ENCODE measurements at places on chromosomes 6 and 20.

- DNase-seq = no peak
These were observed 3.6 kb downstream of the PARD6B start for GRCh38 chr20:50734730-50735679.

DNA sequence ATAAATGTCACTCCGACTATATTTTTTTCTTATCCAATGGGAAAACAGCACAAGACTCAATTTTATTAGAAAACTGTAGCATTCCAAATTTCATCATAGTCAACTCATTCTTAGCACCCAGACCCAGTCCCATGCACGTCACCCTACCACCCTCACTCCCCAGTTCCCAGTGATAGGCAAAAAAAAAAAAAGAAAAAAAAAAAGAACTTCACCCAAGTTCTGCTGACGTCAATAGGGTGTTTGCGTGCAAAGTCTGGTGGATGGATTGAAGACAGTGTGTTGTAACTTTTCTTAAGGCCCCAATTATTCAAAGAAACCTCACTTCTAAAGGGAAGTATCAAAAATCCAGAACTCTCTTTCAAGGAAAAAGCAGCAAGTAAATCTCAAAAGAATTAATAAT lies 213.9 kb upstream of the PRDM1 start:
- no peak for DNase-seq

DNA sequence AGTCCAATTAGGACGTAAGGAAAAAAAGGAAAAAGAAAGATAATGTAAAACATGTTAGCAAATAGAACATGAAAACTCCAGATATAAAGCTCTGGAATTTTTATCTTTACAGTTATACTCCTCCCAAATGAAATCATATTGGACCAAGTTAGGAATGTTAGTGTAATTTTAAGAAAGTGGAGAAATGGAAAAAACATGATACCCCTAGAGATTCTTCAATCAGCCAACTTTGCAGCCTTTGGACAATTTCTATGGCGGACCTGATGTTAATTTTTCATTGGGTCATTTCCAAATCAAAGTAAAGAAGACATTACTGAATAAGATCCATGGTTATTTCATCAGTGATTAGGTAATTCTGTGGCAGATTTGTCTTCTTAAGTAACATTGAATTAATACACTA lies 748.7 kb downstream of the RFPL4B start:
- no peak for DNase-seq

DNA sequence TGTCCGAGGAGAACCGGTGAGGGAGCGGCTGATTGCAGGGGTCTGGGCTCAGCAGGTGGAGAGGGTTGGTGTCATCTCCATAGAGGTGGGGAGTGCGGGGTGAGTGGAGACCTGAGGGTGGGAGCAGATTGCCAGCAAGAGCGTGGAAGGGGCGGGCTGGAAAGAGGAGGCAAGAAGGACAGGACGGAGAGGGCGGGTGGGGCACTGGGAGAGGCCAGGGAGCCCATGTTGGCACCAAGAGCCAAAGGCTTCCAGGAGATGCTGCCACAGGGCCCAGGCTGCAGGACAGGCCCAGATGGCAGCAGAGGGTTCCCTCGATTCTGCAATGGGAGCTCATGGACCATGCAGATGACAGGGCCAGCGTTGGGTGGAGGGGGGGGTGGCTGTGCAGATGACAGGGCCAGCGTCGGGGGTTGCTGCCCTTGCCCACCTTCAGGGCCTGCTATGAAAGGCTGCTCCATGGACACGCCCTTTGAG lies 105.4 kb downstream of the TMEM242 start:
- no peak for DNase-seq

DNA sequence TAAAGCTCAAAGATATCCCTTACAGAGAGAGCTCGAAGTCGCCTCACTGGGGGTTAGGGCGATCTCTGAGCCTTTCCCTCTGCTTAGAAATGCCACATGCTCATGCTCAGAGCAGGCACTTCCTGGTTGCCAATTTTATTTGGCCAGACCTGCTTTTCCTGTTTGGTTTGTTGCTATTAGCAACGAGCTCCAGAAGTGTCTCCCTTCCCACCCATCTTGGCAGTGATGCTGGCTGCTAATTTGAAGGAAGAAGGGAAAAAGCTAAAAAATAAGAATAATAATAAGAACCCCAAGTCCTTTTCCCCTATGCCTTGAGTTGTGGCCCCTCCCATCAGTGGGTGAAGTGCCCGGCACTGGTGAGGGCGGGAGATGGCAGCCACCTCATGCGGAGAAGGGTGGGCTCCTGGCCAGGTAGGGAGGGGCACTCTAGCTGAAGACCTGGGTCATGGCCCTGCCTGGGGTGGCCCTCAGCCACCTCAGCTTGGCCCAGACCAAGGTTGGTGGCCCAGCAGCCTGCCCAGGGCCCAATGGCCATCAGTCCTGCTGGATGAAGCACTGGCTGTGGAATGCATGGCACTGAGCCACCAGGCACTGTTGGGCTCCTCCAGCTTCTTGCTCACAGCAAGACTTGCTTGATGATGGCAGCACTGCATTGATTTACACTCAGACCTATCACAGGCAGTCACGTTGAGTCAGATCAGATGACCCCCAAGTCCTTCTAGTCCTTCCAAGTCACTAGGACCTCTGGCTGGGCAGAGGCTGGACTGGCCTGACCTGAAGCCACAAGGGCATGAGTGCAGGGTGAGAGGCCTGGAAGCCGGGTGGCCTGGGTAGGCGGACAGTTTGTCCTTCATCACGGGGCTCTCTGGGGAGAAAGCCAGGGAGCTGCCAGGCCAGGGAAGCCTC lies 79.0 kb downstream of the SYNJ2 start:
- peak; percentile 93 for DNase-seq

GRCh38 chr20:39110819-39111136 lies 148.6 kb downstream of the DHX35 start:
- DNase-seq = no peak

DNA sequence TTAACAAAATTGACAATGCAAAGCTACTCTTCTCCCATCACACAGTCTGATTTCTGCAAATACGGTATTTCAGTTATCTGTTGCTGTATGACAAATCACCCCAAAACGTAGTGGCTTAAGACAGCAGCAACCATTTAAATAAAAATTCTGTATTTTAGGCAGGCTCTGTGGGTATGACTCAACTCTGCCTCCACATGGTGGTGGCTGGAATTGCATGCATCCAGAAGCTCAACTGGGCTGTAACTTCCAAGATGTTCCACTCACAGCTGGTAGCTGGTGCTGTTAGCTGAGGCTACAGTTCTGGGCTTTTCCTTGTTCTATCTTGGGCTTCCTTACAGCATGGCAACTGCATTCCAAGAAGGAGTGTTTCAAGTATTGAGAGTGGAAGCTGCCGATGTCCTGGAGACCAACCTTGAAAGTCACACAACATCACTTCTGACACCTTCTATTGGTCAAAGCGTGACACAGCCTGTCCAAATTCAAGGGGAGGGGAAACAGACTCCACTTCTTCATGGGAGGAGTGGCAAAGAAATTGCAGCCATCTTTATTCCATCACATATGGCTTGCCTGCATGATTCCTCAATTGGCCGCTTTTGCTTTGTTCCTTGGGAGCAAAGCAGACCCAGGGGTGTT lies 39.7 kb upstream of the TULP1 start:
- DNase-seq = no peak

GRCh38 chr20:36277546-36277945 lies 28.6 kb upstream of the DLGAP4 start:
- no peak for DNase-seq

DNA sequence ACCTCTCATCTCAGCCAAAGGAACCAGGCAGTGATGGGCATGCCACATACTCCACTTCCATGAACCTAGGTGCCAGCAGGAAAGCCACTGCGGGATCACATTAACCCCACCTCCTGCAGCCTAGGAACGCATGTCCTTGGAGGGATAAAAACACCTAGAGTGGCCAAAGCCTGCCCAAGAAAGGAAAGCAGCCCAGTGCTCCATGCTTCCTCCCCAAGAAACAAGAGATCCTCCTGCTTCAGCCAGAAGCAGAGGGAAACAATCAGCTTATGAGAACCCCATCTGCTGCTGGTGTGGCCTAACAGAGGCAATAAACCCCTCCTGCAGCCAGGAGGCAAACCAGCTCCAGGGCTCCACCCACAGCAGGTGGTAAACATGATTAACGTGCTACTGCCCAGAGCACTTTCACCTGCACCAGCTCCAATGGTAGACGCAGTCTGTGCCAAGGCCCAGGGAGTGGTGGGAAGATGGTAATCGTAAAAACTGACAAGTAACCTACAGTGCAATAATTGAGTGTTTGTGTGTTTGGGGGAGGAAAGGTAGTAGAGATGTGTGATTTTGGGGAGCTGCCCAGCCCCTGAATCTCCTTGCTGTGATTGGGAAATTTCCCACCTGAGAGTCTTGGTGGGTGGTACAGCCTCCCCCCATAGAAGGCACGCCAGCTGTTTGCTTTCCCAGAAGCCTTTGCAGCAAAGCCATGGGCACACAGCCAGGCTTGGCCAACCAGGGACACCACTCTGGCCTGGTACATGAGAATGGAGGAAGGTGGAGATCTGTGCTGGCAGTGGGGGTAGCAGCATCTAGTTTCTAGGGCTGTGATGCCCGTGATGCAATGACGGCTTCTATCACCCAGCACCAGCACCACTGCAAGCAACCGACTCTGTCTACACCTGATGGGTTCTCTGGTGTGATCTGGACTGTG lies 50.6 kb upstream of the TBC1D7 start:
- DNase-seq = no peak

DNA sequence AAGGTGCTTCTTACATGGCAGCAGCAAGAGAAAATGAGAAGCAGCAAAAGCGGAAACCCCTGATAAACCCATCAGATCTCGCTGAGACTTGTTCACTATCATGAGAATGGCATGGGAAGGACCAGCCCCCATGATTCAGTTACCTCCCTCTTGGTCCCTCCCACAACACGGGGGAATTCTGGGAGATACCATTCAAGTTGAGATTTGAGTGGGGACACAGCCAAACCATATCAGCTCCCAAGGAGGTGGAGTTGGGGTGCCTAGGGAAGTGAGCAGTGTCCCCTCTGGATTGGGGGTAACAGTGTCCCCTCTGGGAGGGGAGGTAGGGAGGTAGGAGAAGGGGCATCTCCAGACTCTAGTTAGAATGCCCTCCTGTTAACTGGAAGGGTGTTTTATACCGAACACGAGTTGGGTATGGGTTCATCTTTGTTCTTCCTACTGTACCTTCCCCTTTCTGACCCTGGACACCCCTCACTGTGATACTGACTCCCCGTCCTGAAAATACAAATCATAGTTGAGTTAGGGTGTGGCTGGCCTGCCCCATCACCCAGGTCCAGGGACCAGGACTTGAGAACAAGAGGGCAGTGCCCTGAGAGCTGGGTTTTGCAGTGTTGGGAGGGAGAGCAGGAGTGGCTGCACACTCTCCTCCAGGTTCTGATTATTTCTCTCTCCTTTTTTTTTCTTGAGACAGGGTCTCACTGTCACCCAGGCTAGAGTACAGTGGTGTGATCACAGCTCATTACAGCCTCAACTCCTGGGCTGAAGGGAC lies 62.0 kb downstream of the EFCAB8 start:
- DNase-seq = no peak

DNA sequence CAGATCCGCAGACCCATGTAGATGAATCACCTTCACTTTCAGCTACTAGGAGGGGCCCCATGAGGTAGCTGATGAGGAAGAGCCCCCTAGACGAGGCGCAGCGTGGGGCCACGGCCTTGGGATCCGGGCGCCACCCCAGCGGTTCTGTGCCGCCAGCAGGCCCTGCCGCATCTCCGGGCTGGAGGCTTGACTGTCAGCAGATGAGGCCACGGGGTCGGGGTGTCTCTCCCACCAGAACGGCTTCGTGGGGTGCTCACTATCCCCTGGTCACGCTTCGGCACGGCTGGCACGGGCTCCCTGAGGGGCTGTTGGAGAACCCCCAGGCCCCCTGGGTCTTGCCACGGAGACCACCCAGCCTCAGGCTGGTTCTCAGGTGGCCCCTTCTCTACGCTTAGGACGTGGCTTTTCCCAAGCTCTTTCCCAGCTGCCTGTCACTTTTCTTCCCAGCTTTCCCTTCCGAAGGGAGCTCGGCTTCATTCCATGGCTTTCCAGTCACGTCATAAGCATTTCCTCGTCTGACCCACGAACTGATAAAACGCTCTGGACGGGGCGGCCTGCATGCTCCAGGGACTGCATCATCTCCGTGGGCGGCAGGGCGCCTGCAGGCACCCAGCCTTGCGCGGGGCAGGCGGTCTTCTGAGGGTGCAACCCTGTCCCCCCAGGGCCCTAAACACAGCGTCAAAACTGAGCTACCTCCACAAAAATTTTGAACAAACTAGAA lies 85.9 kb downstream of the THBS2 start:
- peak; percentile 95 for DNase-seq

DNA sequence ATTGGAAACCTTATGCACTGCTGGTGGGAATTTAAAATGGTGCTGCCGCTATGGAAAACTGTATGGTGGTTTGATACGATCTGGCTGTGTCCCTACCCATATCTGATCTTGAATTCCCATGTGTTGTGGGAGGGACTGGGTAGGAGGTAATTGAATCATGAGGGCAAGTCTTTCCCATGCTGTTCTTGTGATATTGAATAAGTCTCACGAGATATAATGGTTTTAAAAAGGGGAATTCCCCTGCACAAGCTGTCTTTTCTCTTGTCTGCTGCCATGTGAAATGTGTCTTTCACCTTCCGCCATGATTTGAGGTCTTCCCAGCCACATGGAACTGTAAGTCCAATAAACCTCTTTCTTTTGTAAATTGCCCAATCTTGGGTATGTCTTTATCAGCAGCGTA lies 4.9 kb downstream of the TAP2 start:
- DNase-seq = no peak

GRCh38 chr20:17676942-17677341 lies 5.1 kb downstream of the RRBP1 start:
- no peak for DNase-seq

DNA sequence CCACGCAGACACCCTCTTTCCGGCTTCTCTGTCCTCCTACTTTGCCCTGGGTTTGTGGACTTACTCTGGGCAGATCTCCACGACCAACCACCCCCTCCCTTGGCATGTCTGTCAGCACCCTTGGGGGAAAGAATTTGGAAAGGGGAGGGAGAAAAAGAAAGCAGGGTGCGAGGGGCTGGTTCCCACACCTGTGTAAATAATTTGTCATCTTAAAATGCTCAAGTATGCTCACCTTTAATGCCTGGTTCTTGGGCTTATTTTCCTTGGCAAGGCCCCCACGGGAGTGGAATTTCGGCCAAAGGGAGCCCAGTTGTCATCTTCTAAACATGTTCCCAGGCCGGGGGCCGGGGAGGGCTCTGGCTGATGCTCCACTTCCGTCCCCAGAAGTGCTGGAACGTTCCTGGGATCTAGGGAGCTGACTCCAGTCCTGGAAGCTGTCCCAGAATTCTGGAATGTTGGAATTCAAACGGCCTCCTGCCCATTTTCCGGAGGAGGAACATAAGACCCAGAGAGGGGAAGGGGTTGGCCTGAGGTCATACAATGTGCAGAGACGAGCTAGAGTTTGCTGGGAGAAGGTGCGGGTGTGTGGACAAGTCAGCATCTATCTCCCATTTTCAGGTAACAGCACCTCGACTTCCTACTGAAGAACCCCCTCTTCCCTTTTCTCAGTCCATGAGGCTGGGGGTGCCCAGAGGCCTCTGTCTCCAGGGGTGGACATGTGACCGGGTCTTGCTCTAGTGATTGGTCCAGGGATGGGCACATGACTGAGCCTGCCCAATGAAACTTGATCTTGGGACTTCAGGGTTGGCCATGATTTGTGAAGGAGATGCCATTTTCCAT lies 122.3 kb downstream of the CEBPB start:
- DNase-seq = peak; percentile 86
